Stimulated activated CD8-positive, alpha-beta memory T cell treated with anti-CD3 and anti-CD28 coated beads, Interleukin-7, amount 100 ng/mL, for 4 hours (primary cell): ENCODE measurements at places on chromosomes 16 and 17.

- DNase-seq: no peak
These were observed 25.3 kb downstream of the CMIP start for GRCh38 chr16:81469710-81470535.

GRCh38 chr17:6603744-6604325 lies 36.7 kb downstream of the KIAA0753 start:
- no peak for DNase-seq

- no peak for DNase-seq
These were observed 21.9 kb downstream of the PRKAR1A start for GRCh38 chr17:68533887-68534694.

DNA sequence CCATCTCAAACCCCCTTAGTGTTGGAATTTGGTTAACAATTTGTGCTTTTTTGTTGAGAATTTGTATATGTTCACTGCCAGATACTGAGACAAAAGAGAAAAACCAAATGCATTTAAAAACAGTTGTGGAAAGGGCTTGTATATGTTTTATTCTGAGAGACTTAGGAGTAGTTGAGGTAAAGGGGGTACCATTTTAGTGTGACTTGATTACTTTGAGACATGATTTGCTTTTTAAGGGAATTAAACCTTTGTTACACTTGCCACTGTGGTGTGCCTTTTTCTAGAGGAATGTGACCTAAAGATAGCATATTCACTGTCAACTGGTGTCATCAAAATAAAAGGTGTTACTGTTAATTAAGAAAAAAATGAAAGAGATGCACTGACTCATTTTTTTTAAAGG lies 4.5 kb downstream of the IGF2BP1 start:
- no peak for DNase-seq

- no peak for DNase-seq
These were observed 675 bp upstream of the PDZD9 start for GRCh38 chr16:22001591-22001990.

GRCh38 chr17:50170662-50171370 lies 5.0 kb downstream of the SGCA start:
- DNase-seq: no peak

- no peak for DNase-seq
These were observed 22.2 kb downstream of the MARVELD3 start for GRCh38 chr16:71648162-71648561.

GRCh38 chr16:2447920-2448583 lies 11.9 kb upstream of the TEDC2 start:
- no peak for DNase-seq

DNA sequence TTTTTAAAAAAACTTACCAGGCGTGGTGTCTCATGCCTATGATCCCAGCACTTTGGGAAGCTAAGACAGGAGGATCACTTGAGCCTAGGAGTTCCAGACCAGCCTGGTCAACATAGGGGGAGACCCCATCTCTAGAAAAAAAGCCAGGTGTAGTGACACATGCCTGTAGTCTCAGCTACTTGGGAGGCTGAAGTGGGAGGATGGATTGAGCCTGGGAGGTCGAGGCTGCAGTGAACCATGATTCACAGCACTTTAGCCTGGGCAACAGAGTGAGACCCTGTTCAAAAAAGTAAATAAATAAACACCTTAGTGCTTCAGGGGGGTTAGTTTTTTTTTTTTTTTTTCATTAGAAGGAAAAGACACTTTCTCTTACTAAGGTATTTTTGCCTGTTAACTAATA lies 58.9 kb upstream of the LRRC37A3 start:
- DNase-seq: no peak

- no peak for DNase-seq
These were observed 444 bp downstream of the HELZ start for GRCh38 chr17:67244431-67245072.

DNA sequence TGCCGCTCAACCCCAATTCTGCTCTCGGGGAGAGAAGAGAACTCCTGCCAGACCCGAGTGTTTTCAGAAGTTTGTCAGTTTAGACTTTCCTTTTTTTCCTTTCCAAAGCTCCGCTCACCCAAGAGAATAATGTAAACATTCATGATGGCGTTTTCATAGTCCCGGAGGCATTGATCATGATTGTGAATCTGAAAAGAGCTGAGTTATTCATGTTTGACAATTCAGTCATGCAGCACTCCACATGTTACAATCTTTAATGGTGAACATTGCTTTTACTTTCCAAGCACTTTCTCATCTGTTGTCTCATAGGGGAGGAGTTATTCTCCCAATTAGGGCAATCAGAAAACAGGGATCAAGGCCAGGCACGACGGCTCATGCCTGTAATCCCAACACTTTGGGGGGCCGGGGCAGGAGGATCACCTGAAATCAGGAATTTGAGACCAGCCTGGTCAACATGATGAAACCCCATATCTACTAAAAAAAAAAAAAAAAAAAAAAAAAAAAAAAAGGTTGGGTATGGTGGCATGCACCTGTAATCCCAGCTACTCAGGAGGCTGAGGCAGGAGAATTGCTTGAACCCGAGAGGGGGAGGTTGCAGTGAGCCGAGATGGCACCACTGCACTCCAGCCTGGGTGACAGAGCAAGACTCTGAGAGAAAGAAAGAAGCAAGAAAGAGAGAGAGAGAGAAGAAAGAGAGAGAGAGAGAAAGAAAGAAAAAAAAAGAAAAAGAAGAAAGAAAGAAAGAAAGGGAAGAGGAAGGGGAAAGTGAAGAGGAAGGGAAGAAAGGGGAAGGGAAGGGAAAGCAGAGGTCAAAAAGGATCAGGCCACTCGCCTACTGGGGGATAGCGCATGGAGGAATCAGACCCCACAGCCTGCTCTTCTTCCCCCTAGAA lies 70.0 kb upstream of the TNRC6C start:
- DNase-seq: no peak

- DNase-seq: no peak
These were observed 55.9 kb downstream of the MYO18A start for GRCh38 chr17:29124135-29124924.

DNA sequence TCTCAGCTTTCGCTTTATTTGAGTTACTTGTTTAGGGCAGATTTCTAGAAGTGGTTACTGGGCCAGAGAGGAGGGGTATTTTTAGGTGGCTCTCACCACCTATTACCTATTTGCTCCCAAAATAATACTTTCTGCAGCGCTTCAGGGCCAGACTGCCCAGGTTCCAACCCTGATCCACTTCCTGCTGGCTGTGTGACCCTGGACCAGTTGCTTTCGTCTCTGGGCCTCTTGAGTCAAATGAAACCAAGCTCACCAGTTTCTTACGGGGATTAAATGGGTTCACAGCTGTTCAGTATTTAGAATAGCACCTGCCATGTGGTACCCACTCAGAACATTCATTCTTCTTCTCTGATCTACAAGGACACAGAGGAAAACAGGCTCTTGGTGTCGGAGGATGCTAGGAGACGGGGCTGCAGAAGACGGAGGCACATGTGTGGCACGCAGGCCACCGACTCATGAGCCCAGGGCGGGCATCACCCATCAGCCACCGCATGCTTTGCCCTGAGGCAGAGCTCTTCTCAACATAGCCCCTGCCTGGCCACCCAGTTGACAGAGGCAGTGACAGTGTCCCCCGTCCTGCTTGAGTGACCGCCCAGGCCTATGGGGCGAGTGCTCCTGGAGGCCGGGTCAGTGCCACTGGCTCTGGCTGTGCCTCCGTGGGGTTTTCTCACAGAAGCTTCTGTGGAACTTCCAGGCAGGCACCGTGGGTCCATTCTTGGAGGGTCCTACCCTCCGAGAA lies 149.0 kb upstream of the PLCG2 start:
- no peak for DNase-seq

DNA sequence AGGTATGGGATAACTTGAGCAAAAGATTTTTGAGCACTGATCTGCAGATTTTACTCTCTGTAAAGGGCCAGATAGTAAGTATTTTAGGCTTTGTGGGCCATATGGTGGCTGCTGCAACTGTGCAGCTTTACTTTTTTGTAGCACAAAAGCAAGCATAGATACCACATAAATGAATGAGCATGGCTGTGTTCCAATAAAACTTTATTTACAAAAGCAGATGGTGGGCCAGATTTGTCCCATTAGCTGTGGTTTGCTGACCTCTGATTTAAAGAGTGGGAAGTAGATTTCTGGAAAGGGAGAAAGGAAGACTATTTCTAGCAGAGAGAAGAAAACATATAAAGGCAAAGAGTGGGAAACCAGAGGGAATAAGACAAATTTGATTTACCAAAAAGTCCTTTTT lies 298.5 kb upstream of the HSBP1 start:
- DNase-seq: no peak

GRCh38 chr17:8849311-8850041 lies 18.0 kb downstream of the PIK3R6 start:
- DNase-seq: no peak

DNA sequence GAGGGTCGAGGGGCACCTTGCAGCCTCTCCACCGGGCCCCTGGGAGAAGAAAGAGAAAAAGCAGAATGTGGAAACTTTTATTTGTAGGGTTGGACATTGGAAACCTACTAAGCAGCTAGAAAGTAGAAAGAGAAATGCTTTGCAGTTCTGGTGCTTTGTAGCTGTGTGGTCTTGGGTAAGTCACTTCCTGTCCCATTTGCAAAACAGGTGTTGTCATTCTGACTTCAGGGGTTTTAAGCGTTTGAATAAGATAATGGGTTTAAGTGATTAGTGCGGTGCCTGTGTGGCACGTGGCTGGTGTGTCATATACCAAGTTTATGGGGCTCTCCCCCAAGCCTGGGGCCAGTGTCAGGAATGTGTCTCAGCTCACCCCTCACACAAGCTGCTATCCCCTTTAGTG lies 1.6 kb downstream of the CA4 start:
- DNase-seq: no peak

DNA sequence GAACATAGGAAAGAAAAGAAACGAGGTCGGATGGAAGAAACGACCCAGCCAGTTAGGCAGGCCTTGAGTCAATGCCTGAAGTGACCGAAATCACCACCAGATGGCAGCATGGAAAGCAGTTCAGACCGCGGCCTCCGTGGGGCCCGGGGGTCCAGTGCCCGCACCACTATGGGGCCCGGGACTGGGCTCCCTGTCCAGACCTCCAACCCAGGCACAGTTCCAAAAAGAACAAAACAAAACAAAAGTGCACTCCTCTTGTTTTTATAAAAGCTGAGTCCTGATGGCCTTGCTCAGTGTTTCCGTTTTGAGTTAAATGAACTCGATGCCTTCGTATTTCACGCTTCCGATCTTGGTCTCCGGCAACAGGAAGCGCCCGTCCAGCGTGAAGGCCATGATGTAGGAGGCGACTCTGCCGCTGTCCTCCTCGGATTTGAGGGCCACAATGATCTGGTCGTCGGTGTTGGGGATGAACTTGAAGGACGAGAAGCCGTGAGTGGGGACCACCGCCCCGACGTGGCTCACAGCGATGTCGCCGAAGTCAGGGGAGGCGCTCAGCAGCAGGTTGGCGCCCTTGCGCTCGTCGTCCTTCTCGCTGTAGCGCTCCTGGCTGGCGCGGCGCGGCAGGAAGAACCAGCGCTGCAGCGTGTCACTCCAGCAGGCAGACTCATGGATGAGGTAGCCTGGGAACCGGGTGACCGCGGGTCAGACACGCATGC lies 13.7 kb upstream of the LGALS3BP start:
- no peak for DNase-seq
